ENCODE measurements at places on chromosomes 1 and 21.

- no peak for DNase-seq
Measured at GRCh38 chr21:35410123-35410522, 361.0 kb upstream of the RUNX1 start.

GRCh38 chr1:54479841-54480524 is 68.0 kb upstream of the ACOT11 start:
- no peak for DNase-seq

GRCh38 chr1:201103666-201104065 is 8.6 kb downstream of the CACNA1S start:
- DNase-seq, result no peak

DNA sequence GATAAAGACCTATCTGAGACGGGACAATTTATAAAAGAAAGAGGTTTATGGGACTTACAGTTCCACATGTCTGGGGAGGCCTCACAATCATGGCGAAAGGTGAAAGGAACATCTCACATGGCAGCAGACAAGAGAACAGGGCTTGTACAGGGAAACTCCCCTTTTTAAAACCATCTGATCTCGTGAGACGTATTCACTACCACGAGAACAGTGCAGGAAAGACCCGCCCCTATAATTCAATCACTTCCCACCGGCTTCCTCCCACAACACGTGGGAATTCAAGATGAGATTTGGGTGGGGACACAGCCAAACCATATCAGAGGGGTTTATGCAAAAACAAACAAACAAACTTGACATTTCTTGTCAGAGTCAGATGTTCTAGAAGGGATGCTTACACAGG is 89.7 kb downstream of the PLPP3 start:
- no peak for DNase-seq

GRCh38 chr1:183243161-183244050 is 57.3 kb downstream of the LAMC2 start:
- DNase-seq, result no peak

DNA sequence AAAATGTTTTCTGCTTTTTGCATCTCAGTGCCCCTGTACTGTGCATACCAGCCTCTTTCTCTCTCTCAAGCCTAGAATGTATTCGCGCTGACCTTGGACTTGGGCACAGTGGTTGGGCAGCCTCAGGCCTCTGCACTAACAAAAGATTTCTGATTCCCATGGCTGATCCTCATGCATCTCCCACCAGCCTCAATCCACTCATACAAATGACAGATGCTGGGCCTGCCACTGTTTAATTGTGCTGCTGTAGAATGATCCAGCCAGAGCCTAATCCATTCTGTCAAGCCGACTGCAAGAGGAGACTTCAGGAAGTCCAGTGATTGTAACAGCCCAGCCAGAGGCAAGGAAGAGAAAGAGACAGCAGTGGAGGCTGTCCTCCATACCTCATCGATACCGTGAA is 180.8 kb downstream of the ASTN1 start:
- no peak for DNase-seq
